Epithelial cell of proximal tubule (primary cell): ENCODE measurements at places on chromosomes 1 and 21. TPM values are rescaled to one million over a fixed set of nuclear protein-coding genes. Genes with fewer than 3 reads are reported as not detected.

DNA sequence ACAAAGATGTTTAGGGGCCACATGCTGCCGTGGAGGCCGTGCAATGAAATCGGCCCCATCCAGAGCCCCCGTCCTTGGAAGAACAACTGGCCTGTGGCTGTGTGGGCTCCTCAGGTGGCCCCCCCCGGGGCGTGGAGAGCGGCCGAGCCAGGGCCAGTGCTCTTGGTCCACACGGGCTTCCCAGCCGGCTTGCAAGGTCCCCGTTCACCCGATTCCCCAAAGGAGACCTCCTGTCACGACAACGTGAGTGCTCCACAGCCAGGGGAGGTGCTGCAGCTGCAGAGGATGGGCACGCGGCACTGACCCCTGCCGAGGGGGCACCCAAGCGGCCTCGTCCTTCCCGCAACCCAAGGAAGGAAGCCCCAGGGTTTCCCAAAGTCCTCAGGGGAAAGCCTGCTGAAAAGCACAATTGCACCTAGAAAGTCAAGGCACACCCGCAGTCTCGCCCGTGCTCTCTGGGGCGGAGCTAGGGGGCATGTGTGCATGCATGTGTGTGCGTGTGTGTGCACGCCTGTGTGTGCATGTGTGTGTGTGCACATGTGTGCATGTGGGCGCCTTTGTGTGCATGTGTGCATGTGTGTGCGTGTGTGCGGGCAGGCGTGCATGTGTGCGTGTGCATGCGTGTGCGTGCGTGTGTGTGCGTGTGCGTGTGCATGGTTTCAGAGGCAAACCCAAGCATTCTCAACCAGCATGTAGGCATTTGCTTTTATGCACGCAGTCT, 48.2 kb downstream of the SLX9 start:
- no peak for DNase-seq

DNA sequence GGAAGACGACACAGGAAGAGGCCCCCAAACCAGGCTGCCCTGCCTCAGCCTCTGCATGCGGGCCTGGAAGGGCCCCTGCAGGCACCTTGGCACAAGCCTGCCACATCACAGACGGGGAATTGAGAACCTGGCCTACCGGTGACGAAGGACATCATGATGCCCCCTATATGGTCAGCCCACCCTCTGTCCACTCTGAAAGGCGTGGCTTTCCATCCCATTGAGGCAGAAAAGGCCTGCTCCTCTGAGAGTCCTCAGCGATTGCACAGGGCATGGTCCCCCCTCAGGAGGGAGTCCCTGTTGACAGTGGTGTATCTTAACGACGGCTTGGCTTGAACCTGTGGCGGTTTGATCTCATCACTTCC, 11.4 kb downstream of the KRTAP10-1 start:
- no peak for DNase-seq

SLC30A2 gene
- not detected in 2 replicates for total RNA-seq

- no peak for DNase-seq
Measured at GRCh38 chr1:206921772-206922265, at the start of gene FCMR. Gene FCMR (minus strand): TSS chr1:206921941. CDS start chr1:206921854, 87 bp downstream.

- peak; percentile 36 for DNase-seq
Measured at GRCh38 chr1:219304227-219305226, 130.8 kb downstream of the LYPLAL1 start.

GRCh38 chr1:7539769-7540175, 231.3 kb upstream of the VAMP3 start:
- no peak for DNase-seq

DNA sequence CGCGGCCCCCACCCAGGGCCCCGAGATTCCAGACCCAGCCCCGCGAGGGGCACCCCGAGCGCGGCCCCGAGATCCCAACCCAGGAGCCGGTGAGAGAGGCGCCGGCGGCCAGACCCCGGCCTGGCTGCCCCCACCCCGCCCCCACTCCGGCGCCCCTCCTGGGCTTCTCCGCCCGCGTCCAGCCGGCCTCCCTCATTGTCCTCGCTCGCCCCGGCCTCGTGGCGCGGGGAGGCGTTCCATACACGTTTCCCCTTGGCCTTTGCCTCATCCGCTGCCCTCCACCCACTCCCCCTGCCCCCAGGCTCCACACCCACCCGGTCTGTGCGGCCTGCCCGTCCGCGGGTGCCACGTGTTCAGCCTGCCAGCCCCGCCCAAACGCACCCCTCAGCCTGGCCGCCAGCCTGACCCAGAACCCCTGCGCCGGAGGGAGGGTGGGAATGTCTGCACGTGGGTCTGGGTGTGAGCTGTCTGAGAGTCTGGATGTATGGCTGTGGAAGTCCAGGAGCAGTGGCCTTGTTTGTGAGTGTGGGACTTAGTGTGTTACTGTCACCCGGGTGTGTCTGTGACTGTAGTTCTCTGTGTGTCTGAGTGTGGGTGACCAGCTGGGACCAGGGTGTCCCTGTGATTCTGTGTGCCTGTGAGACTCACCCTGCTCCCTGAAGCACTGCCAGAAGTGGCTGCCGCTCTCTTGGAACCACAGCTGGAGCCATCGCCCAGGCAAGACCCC, 681 bp downstream of the B4GALT2 start:
- no peak for DNase-seq

GBP3 gene
- 33.6 and 35.2 TPM in 2 replicates for total RNA-seq

DNA sequence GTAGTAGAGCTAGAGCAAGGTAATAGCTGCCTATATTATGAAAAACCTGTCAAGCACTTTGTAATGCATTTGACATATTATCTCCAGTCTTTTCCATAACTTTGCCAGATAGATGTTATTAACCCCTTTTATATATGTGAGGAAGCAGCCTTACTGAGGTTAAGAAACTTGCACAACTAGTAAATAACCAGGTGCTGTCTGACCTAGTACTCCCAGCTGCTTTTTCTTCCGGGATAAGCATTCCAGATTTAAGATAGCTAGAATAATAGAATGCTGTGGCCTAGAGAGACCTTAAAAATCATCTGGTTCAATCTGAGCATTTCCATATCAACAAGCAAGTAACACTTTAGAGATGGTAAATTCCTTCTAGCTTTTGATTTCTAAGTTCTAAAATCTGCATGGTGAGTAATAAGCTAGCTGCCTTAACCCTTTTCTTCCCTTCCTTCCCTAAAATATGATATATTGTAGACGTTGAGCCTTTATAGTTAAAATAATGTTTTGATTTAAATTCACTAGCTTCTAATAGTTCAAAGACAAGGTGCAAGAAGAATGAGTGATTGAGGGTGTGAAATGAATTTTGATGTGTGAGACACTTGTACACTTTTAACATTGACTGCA, 1.8 kb downstream of the SH3GLB1 start:
- DNase-seq, result no peak

GRCh38 chr1:54391450-54392209, 14.6 kb downstream of the SSBP3 start:
- DNase-seq, result no peak

GRCh38 chr1:15229707-15230131, 17.3 kb upstream of the FHAD1 start:
- no peak for DNase-seq

MX2 gene
- 0.07 and 0.12 TPM in 2 replicates for total RNA-seq

CELA2B gene
- not detected in 2 replicates for total RNA-seq

TMEM53 gene
- total RNA-seq, result 6.3 and 9.3 TPM in 2 replicates

DNA sequence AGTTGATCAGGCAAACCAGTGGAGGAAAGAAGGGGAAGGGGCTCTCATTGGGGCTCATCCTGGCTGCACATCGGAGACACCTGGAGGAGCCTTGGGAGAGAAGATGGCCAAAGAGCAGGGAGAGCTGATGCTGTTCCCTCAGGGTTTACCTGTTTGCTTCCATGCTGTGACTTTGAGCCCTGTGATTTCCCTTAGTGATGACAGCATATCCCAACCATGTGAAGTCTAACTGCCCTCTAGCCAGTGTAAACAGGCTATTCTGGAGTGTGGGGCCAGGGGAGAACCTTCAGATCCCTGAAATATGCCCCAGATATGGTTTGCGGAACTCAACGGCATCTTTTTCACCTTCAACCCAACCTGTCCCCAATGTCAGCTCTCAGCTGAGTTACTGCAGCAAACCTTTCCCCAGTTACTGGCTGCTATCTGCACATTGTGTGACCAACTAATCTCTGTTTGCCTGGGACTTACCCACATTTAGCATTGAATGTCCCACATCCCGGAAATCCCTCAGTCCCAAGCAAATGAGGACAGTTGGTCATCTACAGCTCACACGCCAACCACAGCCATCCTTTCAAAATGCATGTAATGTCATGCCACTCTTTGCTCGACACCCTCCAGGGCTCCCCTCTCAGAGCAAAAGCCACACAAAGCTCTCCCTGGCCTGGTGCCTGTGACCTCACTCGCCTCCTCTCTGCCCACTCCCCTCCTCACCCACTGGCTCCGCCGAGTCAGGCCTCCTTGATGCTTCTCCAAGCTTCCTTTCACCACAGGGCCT, 242.3 kb downstream of the KCNJ6 start:
- no peak for DNase-seq

DNA sequence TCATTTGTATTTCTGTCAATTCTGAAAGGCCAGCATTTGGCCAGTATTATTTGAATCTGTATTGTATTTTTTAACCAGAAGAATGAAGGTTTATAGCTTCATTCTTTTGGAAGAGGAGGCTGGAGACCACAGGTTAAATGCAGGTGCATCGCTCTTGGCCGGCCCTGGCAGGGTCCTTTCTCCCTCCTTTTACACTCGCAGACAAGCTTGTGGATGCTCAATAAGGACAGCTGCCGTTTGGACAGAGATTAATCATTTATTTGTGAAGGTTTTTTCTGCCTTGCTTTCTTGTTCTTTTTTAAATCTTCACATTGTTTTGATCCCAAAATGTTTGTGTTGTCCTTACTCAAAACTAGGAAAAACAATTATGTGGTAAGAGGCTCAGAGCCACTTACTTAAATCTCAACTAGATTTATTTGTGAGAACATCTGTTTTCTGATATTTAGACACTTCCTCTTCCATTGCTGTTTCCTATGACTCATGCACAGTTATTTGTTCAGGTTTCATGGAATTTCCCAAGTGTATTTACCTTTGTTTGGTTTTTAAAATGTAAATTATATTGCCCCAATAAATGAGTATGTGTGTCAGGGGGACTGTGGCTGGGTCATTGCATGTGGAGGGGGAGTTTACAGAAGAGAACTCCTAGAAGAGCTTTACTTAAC, 46.7 kb upstream of the LAMC2 start:
- peak; percentile 49 for DNase-seq

IVL gene
- total RNA-seq, result 0.35 and 2.1 TPM in 2 replicates

C1QTNF12 gene
- total RNA-seq, result 1.7 and 5.1 TPM in 2 replicates

DNA sequence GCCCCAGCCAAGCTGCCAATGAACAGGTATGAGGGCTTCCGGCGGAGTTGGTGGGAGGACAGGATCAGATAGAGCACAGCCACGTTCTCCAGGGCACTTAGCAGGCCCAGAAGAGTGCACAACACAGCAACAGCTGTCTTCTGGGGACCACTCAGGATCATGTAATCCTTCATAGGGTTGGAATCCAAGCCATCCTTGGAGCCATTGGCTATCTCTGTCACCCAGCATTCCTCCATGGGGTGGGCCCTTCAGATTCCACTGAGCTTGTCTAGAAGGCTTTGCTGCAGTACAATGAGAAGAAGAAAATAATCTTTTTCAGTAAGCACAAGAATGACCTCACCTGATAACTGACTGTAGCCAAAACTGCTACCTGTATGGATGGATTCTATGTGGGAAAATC, 7.3 kb upstream of the FUCA1 start:
- DNase-seq, result no peak

- DNase-seq, result no peak
Measured at GRCh38 chr1:46769028-46769740, 29.7 kb upstream of the CYP4B1 start.

- DNase-seq, result no peak
Measured at GRCh38 chr1:225460737-225461532, 33.1 kb upstream of the LBR start.

GRCh38 chr1:10727751-10728232, 68.7 kb downstream of the CASZ1 start:
- DNase-seq, result no peak

DNA sequence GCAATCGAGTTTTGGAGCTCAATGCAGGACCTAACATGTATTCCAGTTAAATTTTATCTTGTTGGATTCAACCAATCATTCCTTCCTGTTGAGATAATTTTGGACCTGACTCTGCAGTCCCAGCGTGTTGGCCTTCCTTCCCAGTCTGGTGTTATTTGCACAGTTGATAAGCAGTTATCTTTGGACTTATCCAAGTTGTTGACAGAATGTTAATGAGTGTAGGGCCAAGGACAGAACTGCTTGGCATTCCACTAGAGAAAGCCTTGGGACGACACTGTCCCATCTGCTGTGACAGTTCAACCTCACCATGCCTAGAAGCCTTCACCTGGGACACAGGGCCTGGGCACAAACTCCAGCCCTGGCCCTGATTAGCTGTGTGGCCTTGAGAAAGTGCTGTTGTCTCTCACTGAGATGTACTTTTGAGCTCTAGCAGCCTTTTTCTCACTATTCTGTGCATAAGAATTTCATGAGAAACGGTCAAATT, 104.1 kb upstream of the SLC25A33 start:
- DNase-seq, result no peak

GRCh38 chr1:93331412-93331811, 14.3 kb upstream of the DR1 start:
- DNase-seq, result no peak

SPRR2D gene
- not detected in 2 replicates for total RNA-seq

DNA sequence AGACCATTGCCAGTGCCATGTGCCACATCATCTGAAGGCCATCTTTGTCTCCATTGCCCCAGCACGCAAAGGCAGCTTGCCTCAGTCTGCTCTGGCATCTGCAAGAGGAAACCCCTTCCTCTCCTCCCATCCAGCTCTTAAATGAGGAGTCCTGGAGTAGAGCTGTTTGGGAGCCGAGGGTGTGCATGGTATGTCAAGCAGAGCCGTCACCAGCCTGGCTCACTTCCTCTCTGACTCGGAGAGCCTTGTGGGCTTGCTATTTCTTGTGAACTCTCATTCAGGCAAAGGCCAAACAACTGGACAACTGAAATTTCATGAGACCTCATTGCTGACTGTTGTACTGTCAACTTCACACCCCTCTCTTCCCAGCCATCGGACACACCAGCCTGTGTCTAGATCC, 143.9 kb downstream of the SIPA1L2 start:
- no peak for DNase-seq

SSX2IP gene
- 12.5 and 13.2 TPM in 2 replicates for total RNA-seq

OR14K1 gene
- not detected in 2 replicates for total RNA-seq

STXBP3 gene
- total RNA-seq, result 24.3 and 36.7 TPM in 2 replicates

DNA sequence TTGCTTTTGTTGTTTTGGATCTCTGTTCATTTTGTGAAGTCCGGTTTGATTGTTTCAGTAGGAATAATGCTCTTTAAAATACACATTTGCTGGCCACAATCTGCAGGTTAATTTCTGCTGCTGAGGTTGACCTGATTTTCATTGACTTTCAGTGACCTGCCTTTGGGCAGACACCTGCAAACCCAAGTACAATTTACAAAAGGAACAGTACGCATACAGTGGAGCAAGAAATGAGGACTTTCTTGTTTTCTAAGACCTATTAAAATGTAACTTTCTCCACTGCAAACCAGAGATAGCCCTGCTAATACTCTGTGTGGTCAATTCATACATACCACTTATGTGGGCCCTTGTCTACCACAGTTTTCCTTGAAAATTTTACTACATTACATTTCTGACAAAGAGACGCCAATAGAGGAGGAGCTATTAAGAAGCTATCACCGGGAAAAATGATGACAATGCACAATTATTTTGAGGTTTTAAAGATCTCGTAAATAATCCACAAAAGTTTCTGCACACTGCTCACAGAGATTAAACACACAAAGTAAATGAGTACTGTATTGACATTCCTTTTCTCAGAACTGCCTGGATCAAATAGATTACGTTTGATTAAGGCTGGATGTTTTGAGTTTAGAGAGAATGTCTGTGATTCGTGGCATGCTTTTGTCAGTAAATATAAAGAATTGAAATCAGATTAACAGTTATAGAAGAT, 141.9 kb downstream of the SDCCAG8 start:
- DNase-seq, result no peak

GRCh38 chr1:234368320-234369032, 4.8 kb upstream of the COA6 start:
- no peak for DNase-seq
